Tibial nerve (tissue), 4 donors: ENCODE measurements at places on chromosomes 11 and 22.

- no peak for DNase-seq
Measured at GRCh38 chr22:37282385-37282677, at the start of gene CYTH4. Gene CYTH4 (plus strand): TSS chr22:37282508. CDS start chr22:37282570, 62 bp downstream.

DNA sequence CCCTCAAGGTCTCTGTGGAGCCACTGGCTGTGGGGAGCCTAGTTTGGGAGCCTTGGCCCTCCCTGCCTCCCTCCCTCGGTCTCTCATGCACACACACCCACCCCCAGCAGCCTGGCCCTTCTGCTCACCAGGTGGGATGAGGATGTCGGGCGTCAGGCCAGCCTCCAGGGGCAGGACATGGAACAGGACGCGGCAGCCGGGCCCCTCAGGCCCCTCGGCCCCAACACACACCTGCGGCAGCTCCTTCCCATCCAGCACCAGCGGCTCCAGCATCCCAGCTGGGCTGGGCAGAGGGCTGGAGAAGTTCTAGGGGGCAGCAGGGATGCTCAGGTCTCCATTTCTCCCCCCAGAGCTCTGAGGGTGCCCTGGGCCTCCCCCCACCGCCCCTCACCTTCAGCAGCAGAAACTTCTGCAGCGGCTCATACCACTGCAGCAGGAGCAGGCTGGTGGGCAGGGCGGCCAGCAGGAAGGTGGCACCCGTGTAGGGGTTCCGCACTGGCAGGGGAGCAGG is 11.2 kb downstream of the MAP4K2 start:
- DNase-seq: no peak

DNA sequence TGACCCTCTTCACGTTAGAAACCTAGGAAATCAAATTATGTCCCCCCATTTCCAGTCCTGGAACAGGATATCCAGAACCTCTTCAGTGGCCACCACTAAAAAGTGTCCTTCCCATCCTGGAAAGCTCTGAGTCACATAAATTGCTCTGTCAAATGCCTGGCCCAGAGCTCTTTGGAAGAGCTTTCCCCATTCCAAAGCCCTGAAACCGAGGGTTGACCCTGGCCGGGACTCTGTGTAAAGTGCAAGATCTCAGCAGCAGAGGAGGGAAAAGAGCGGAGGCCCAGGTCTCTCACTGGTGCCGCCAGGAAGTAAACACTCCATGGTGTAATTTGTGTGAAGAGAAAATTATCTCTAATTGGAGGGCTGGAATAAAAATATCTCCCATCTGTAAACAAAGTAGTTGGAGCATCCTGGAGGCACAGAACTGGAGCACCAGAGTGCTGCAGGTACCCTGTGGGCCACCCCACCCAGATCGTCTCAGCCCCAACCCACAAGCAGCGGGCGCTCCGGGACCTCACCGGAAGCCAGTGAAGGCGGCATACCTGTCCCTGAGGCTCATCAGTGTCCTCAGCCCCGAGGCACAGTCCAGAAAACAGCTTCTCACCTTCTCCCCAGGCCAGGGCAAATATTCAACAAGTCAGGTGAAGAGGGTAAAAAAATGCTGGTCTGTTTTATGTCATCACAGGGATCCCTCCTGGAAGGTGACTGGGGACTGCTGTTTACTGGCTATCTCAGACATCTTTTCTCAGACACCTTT is 4.7 kb upstream of the JAM3 start:
- no peak for DNase-seq

- no peak for DNase-seq
Measured at GRCh38 chr11:100769617-100770016, 82.5 kb downstream of the ARHGAP42 start.

GRCh38 chr11:17392872-17393271 is 4.4 kb upstream of the KCNJ11 start:
- DNase-seq: no peak

- DNase-seq: no peak
Measured at GRCh38 chr11:32472226-32472625, 36.9 kb upstream of the WT1 start.

DNA sequence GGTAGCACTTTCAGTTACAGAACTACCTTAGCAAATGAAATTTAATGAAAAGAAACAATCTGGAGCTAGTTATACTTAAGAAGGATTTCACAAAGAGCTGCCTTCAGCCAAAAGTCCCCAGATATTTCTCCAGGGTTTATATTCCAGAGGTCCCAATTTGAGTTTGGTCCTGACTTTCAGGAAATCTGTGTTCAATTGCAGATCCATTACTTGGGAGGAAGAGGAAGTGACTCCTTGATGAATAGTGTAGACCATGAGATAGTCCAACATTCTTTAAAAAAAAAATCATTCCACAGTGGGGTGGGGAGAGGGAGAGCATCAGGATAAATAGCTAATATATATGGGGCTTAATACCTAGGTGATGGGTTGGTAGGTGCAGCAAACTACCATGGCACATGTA is 117.6 kb upstream of the ARHGAP20 start:
- DNase-seq: no peak
